Thymus (tissue), 14 donors: ENCODE measurements at places on chromosomes 3 and 15. TPM values are rescaled to one million over a fixed set of nuclear protein-coding genes. Genes with fewer than 3 reads are reported as not detected.

The IQCF6 gene
- not detected for total RNA-seq

The RARRES1 gene
- 2.4 TPM for total RNA-seq

The UBA5 gene
- total RNA-seq = 33.9 TPM

The PLSCR2 gene
- 0.28 TPM for total RNA-seq

The MITF gene
- 4.8 TPM for total RNA-seq

The GHSR gene
- not detected for total RNA-seq

The COLQ gene
- total RNA-seq = 4.2 TPM

The ACKR4 gene
- total RNA-seq = 0.94 TPM

The GOLGA8M gene
- total RNA-seq = 0.24 TPM

The GABRB3 gene
- total RNA-seq = 2.8 TPM

The RGMA gene
- 0.76 TPM for total RNA-seq

The CPA3 gene
- total RNA-seq = 6.3 TPM

The CRELD1 gene
- 19.9 TPM for total RNA-seq

The STAB1 gene
- 19.5 TPM for total RNA-seq

The PRR20G gene
- not detected for total RNA-seq

The IDH2 gene
- 207 TPM for total RNA-seq

The EXD1 gene
- total RNA-seq = 0.09 TPM

The NUP210 gene
- 23.8 TPM for total RNA-seq

The ULK4 gene
- 6.3 TPM for total RNA-seq

The CRABP1 gene
- 1.8 TPM for total RNA-seq

The LRRC31 gene
- total RNA-seq = 0.09 TPM

The CSPG5 gene
- 0.09 TPM for total RNA-seq

The DGKG gene
- total RNA-seq = 1.6 TPM

The FAM107A gene
- 7.9 TPM for total RNA-seq

The SH2D7 gene
- total RNA-seq = 0.05 TPM
